Activated T-cell treated with anti-CD3 and anti-CD28 coated beads, Interleukin-2, amount 50 U/mL, for 4 hours (primary cell): ENCODE measurements at places on chromosomes 3 and 15. TPM values are rescaled to one million over a fixed set of nuclear protein-coding genes. Genes with fewer than 3 reads are reported as not detected.

Gene EDEM1
- total RNA-seq = 94.0 TPM

Gene HGD
- total RNA-seq = 0.49 TPM

Gene MAP1A
- 1.2 TPM for total RNA-seq

Gene ZKSCAN7
- 2.0 TPM for total RNA-seq

Gene IGDCC3
- total RNA-seq = 0.10 TPM

Gene FAM107A
- total RNA-seq = not detected

Gene NR1I2
- 0.76 TPM for total RNA-seq

Gene KATNBL1
- 30.8 TPM for total RNA-seq

Gene TUSC7
- total RNA-seq = not detected

Gene CD96
- 28.3 TPM for total RNA-seq

Gene TLR9
- 0.18 TPM for total RNA-seq

Gene GABRR3
- not detected for total RNA-seq

- peak; percentile 7 for DNase-seq
Measured at GRCh38 chr3:143885780-143886427, 37.6 kb upstream of the SLC9A9 start.

DNA sequence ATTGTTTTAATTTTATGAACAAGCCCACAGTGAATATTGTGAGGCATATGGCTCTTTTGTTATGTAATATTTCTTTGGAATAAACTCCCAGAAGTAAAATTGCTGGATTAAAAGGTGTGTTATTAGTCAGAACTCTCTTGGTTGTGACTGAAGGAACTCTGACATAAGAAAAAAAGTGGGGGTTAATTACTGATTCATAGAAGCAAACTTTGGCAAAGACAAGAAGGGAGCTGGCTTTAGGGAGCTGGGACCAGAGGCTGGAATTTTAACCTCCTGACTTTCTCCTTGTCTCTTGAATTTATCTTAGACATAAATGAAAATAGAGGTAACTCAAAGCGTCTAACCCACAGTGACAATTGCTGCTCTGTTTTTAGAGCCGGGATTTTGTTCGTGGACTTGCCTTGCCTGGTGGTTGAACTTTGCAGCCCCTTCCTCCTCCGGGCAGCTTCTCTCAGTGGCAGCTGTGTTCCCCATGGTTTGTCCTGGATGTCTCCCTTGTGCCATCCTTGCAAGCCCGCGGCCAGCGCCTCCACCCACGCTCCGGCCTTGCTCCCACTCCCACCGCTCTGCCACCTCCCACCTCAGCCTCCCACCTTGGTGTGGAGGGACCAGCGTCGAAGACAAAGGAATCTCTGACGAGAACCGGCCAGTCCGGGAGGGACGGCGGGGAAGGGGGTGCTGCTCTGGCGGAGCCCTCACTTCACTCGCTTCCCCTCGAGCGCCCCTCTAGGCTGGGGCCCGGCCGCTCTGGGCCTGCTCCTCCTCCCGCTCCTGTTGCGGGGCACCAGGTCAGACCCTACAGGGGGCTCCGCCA is 28.0 kb downstream of the ARHGAP31 start:
- no peak for DNase-seq

DNA sequence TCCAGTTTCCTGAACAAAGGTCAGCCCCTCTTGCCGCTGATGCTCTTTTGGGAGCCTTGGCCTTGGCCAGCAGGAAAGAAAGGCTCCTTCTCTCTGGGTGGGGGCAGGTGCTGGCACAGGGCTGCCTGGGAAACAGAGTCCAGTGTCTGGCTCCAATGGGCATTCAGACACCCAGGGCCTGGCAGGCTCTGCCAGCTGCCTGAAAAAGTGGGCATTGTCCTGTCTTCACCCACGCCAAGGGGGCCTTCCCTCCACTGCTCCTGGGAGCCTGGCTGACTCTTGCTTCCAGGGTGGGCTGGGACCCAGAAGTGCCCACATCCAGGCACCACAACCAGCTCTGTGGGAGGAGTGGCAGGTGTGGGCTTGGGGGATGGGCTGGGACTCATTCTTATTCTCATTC is 62.7 kb downstream of the RHCG start:
- no peak for DNase-seq

- no peak for DNase-seq
Measured at GRCh38 chr3:3160826-3161225, 18.7 kb downstream of the CRBN start.

GRCh38 chr3:158165730-158166129 is 55.8 kb downstream of the RSRC1 start:
- DNase-seq = no peak

- no peak for DNase-seq
Measured at GRCh38 chr3:27479806-27480543, 4.2 kb downstream of the SLC4A7 start.

GRCh38 chr15:41971895-41972252 is 483 bp downstream of the EHD4 start:
- no peak for DNase-seq

GRCh38 chr3:155370198-155370597 is 76.7 kb upstream of the STRIT1 start:
- DNase-seq = no peak

DNA sequence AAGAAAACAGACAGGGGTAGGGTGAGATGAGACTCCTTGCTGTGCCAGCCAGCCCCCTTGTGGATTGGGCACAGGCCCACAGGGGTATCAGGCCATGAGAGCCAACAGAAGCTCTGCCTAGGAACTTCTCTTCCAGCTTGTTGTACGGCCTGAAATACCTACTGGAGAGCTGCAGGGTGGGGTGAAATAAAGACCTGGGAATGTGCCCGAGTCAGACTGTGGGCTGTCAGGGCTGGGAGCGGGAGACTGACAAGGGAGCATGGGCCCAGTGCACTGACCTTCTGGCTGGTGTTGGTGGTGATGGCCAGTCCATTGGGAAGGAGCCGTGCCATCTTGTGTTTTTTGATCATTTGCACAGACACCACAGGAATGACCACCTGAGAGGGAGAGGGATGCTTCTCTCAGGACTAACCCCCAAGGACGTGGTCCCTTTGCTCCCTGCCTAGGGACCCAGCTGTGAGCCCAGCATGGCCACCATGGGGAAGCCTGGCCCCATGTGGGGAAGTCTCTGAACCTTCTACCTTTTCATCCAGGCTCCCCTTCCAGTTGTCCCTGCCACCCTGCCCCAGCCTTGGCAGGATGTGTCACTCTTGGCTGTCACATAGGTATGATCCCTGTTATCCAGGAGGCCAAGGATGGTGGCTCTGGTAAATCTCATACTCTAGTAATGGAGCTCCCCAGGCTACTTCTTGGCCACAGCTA is 30.7 kb downstream of the GRAMD2A start:
- no peak for DNase-seq

DNA sequence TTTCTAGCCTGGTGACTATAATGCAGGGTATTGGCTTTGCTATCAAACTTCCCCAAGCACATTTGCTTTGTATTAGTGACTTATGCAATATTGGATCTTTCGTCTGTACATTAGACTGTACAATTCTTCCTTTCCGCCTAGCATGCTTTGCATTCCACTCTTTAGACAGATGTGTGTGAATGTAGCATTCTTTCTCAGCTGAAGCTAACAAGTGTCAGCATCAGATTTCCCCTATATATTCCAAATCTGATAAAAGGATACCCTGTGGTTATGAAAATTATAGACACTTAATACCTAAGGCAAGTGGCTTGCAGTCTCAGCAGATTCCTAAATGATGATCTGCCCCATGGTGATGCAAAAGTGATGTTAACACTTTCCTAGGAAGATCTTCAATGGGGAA is 360.1 kb downstream of the CNTN4 start:
- DNase-seq = no peak

DNA sequence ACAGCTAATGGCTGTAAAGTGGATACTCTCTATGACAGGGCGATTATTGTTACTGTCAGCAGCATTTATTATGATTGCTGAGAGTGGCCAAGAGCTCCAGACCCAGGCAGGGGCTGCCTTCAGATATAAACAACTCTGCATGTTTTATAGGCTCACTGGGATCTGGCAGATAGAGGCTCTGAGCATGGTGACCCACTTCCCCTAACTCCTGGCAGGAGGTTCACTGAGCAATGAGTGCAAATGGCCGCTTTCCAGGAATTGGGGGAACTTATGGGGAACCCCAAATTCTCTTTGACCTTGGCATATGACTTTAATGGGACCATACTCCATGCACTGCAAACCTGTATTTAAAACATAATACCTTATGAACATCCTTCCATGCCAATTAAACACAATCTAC is 59.0 kb downstream of the SCN5A start:
- no peak for DNase-seq

DNA sequence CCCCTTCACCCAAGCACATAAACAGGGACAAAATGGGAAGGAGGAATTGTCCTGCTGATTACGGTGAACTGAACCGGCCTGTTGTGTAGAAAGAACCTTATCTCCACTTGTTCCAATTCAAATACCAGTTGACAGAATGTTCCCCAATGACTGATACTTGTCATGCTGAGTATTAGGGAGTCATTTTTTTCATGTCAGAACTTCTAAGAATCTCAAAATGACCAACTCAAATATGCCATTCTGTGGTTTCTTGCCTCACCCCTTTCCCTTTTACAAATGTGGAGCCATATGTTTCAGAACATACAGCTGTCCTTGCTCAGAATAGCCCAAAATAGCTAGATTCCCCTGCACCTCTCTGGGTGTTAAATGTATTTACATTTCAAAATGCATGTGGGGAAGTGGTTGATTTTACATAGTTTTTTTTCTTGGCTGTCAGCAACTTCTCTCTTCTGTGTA is 405.9 kb upstream of the TBL1XR1 start:
- no peak for DNase-seq

DNA sequence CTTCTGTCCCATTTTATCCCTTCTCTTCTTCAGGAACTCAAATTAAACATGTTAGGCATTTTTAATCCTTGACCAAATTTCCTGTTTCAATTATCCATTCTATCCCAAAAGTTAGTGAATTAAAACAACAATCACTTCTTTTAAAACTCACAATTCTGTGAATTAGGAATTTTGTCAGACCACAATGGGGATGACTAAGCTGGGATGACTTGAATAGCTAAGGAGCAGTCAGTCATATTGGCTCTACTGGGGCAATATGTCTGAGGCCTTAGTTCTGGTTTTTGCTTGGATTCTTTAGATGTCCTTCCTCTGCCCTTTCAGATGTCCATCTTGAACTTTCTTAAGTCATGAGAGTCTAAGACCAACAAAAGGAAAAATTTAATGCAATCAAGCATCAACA is 178.2 kb upstream of the TGFBR2 start:
- no peak for DNase-seq

DNA sequence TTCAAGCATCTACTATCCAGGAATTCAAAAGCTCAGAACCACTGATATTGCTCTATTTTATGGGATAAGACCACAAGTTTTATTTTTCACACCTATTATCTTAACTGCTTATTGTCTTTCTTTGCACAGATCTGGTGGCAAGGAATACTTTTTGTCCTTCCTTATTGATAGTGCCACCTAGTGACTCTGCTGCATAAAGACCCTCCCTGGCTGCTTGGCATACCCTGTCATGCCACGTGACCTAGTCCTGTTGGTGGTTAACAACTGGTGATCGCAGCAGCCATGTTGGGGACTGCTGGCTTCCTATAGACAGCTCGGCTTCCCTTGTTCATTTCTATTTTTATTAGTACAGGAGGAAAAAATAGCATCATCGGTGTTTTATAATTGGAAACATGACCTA is 236.3 kb downstream of the MEX3B start:
- no peak for DNase-seq

- no peak for DNase-seq
Measured at GRCh38 chr3:17967953-17968607, 225.6 kb upstream of the TBC1D5 start.

DNA sequence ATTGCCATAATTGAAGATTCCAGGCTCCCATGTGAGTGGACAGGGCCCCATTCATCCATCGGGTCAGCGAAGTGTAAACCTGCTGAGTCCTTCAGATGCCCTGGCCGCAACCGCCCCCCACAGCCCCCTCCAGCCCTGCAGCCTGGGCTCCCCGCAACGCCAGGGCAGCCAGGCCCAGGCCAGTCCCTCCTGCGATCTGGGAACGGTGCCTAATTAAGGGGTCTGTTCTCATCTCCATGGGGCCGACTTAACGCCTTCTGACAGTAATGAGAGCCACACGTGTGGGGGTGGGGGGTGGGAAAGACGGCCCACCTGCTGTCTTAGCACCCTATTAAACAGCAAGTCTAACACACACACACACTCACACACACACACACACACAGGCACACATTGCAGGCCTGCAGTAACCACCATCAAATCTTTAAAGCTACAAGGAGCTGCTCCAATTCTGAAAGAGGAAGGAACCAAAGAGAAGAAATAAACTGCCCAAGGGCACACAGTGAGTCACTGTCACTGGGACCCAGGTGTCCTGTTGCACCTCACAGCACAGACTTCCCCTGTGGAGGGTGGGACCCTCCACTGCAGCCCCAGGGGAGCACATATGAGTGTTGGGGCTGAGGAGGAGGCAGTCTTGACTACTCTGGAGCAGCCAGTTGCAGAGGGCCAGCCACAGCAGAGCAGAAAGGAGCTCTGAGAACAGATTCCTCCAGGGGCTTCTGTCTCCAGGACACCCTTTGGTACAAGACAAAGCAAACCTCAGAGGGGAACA is 31.8 kb upstream of the HES1 start:
- DNase-seq = no peak

DNA sequence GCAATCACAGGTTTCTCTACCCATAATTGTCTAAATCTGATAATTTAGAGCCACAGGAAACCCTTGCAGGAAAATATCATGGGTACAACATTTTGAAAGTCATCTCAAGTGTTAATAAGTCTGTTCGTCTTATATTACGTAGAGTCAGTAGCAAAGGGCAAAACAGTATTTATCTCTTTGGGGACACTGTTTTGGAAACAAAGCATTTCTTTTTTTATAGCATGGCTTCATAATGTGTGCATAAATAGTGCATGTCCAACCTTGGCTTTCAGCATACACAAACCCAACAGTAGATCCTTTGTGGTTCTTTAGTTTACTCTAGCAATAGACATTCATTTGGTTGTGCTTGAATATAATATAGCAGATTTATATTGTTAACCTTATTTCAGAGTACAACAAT is 24.0 kb downstream of the ST3GAL6 start:
- no peak for DNase-seq

DNA sequence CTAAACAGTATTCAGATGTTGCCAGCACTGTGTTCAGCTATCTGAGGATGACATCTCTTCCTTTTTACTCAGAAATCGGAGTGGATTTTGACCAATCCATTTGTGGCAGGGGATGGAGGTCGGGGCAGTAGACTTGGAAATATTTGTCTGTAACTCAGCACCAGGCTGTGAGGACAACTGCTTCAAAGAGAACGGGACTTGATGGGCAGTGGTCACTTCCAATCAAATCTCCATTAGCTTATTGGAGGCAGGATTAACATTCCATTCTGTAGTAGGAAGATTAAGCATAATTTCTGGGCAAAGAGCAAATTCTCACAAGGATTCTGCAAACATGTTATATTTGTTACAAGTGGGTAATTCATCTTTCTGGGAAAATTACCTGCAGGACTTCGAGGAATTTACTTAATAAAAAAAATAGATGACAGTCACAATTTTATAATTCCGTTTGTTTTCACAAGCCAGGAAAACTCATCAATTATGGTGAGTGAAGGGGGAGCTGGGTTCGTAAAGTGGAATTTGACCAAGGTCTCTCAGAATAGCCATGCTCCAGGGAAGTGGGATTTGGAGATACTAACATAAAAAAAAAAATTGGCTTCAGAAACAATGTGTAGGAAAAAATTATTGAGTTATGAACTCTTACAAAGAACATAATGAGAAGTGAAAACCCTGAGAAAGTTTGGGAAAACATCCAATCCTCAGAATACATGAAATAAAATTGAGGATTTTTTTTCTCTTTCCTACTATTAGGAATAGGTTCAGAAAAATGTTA is 18.1 kb downstream of the CRABP1 start:
- no peak for DNase-seq
